ENCODE measurements at places on chromosomes 6 and 20. TPM values are rescaled to one million over a fixed set of nuclear protein-coding genes. Genes with fewer than 3 reads are reported as not detected.

Gene ARMH2
- not detected for total RNA-seq

Gene VNN1
- not detected for total RNA-seq

Gene PTPN1
- total RNA-seq, result 57.7 TPM

Gene FERMT1
- total RNA-seq, result 1.5 TPM

Gene MLIP
- 11.6 TPM for total RNA-seq

Gene OR12D3
- not detected for total RNA-seq

Gene NUP153
- 51.0 TPM for total RNA-seq

Gene RSPH4A
- total RNA-seq, result 0.18 TPM

Gene PRR18
- total RNA-seq, result not detected

Gene L3MBTL3
- total RNA-seq, result 86.1 TPM

Gene B3GAT2
- total RNA-seq, result not detected
